Stimulated activated CD8-positive, alpha-beta memory T cell treated with anti-CD3 and anti-CD28 coated beads, Interleukin-2, amount 100 ng/mL, for 1 hour (primary cell): ENCODE measurements at places on chromosomes 13 and 19.

DNA sequence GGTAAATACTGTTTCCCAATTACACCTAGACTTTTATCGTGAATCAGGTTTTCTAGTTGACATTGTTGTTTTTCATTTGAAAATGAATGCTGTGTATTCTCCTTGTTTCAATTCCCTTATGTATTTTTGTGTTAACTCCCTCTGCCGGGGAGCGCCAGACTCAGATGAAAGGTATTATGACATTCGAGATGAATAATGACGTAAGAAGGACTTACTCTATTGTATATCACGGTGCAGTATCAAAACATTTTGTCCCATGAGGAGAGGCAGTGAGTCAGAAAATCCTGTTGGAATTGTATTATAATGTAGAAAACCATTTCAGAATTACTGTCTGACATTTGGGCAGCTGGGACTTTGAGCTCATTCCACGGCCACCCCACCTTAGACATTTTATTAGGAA, 61.6 kb downstream of the LRCH1 start:
- no peak for DNase-seq

DNA sequence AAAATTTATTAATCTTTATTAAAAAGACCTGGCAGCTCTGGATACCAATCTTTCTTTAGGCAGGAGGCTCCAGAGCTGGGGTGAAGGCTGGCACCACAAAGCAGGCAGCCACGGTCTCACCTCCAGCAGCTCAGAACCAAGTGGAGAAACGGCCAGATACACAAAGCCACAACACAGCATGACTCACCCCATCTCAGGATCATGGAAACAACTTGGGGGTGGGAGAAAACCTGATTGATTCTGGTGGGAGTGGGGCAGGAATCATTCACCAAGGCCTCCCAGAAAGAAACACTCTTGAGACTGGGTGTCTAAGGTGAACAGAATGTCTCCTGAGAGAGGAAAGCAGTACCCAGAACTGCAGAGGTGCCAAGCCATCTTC, 64.2 kb downstream of the CRYL1 start:
- no peak for DNase-seq

DNA sequence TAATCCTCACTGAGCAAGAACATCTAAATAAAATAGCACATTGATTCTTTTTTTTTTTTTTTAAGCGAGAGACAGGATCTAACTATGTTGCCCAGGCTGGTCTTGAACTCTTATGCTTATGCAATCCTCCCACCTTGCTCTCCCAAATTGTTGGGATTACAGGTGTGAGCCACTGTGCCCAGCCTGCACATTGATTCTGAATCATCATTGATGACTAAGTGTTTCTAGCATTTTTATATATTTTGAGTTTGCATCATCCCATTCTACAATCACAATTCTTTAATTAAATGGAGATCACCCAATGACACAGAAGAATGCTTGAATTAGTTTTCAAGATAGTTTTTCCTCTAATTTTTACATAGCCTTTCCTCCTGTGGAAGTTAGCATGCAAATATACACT, 354.1 kb downstream of the KLF5 start:
- no peak for DNase-seq

GRCh38 chr13:79407349-79407979, 1.4 kb upstream of the RBM26 start:
- no peak for DNase-seq

DNA sequence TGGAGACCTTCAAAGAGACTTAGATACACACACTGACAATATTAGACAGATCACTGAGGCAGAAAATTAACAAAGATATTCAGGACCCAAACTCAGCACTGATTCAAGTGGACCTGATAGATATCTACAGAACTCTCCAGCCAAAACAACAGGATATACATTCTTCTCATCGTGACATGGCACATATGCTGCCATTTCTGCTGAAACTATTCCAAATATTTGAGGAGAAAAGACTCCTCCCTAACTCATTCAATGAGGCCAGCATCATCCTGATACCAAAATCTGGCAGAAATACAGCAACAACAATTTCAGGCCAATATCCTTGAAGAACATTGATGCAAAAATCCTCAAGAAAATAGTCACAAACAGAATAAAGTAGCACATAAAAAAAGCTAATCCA, 53.3 kb downstream of the TRPC4 start:
- no peak for DNase-seq

GRCh38 chr13:26820871-26821270, 60.3 kb upstream of the GPR12 start:
- DNase-seq, result no peak

DNA sequence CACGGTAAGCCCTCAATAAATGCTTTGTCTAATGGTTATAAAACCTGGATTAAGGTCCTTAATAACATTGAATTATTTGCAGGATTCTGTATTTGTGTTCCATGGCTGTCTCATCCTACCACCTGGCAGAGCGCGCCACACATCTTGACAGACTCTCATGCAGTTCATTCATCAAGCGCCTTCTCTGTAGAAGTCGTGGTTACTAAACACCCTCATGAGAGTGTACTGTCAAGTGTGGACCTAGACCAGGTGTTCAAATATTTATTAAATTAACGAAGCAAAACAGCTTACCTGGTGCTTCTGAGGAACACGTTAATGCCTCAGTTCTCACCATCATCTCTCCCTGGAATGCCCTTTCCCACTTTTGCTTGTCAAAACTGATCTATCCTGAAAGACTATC, 13.1 kb upstream of the FBXL3 start:
- DNase-seq, result no peak

DNA sequence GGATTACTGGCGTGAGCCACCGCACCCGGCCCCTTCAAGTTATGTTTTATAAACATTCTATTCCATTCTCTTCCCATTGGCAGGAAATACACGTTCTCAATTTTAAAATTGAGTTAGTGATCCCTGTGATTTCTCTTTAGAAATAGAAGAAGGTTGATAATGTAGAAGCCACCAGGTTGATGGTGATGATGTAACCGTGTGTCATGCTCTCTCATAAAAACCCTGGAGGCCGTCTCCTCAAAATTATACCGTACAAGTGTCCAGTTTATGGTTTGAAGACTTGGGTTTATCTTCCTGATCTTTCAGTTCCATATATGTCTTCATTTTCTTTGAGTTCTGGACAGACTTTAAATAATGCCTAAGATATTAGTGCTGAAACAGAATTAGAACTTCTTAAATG, 32.2 kb downstream of the COG3 start:
- no peak for DNase-seq

- DNase-seq, result no peak
Measured at GRCh38 chr13:91135376-91135775, 212.1 kb upstream of the MIR17HG start.

DNA sequence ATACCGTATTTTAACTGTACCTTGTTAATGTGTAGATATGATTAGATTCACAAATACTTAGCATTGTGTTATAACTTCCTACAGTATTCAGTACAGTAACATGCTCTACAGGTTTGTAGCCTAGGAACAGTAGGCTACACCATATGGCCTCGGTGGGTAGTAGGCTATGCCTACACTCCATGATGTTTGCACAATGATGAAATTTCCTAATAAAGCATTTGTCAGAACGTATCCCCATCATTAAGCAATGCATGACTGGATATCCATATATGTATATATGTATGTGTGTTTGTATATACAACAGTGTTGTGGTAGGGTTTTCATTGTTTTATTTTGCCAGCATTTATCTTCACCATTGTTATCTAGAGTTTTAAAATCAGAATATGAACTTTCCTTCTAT, 119.4 kb downstream of the SLC7A1 start:
- DNase-seq, result no peak
